Hepatocyte (in vitro differentiated cells): ENCODE measurements at places on chromosomes 13 and 19.

DNA sequence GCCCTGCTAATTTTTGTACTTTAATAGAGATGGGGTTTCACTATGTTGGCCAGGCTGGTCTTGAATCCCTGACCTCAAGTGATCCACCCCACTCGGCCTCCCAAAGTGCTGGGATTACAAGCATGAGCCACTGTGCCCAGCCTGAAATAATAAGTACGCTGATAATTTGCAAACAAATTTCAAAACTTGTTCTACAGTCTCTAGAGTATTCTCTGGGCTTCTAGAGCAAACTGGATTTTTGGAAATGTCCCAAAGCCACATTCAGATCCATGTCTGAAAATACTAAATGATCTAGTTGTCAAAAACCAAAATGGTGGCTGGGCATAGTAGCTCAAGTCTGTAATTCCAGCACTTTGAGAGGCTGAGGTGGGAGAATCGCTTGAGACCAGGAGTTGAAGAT, 39.9 kb upstream of the PSPC1 start:
- no peaks in the 10 kb centered on the region for H3K36me3 ChIP-seq
- no peak overlapping the region for H3K27ac ChIP-seq
- DNase-seq, result no peak
- no peaks in the 10 kb centered on the region for H3K27me3 ChIP-seq
- no peak overlapping the region for H3K4me3 ChIP-seq

GRCh38 chr13:101415358-101416174, 742 bp downstream of the NALCN start:
- H3K36me3 ChIP-seq, result no peaks in the 10 kb centered on the region
- peaks cover 52% of the 10 kb centered on the region for H3K27me3 ChIP-seq
- DNase-seq, result no peak
- no peaks in the 10 kb centered on the region for H3K4me1 ChIP-seq
- peak overlapping the region; percentile 72 for H3K4me3 ChIP-seq
- H3K27ac ChIP-seq, result no peak overlapping the region

GRCh38 chr19:33204136-33204973, 10.2 kb downstream of the LRP3 start:
- H3K4me3 ChIP-seq, result no peak overlapping the region
- no peak overlapping the region for H3K27ac ChIP-seq
- DNase-seq, result no peak
- H3K36me3 ChIP-seq, result no peaks in the 10 kb centered on the region
- H3K4me1 ChIP-seq, result no peaks in the 10 kb centered on the region
- no peaks in the 10 kb centered on the region for H3K27me3 ChIP-seq

- peak; percentile 42 for DNase-seq
- H3K27ac ChIP-seq, result no peak overlapping the region
- no peaks in the 10 kb centered on the region for H3K4me1 ChIP-seq
Measured at GRCh38 chr19:2123682-2124387, 27.1 kb downstream of the IZUMO4 start.

DNA sequence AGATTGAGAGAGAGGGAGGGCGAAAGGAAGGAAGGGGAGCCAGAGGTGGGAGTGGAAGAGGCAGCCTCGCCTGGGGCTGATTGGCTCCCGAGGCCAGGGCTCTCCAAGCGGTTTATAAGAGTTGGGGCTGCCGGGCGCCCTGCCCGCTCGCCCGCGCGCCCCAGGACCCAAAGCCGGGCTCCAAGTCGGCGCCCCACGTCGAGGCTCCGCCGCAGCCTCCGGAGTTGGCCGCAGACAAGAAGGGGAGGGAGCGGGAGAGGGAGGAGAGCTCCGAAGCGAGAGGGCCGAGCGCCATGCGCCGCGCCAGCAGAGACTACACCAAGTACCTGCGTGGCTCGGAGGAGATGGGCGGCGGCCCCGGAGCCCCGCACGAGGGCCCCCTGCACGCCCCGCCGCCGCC, at the start of gene TNFSF11:
TSS of gene TNFSF11 (plus strand) at position 142 of the 400 bp plus-strand sequence. CDS start at position 294, 152 bp downstream.
- peaks cover 55% of the 10 kb centered on the region for H3K27me3 ChIP-seq
- H3K4me1 ChIP-seq, result peaks cover 5% of the 10 kb centered on the region
- no peak within 1 kb of the TSS for H3K27ac ChIP-seq
- DNase-seq, result peak; percentile 22

GRCh38 chr13:40670307-40670706, 3.9 kb upstream of the FOXO1 start:
- peaks cover 6% of the 10 kb centered on the region for H3K4me1 ChIP-seq
- no peak overlapping the region for H3K4me3 ChIP-seq
- H3K27me3 ChIP-seq, result no peaks in the 10 kb centered on the region
- no peak for DNase-seq
- no peak overlapping the region for H3K27ac ChIP-seq
- no peaks in the 10 kb centered on the region for H3K36me3 ChIP-seq
